Vagina (tissue), 2 donors: ENCODE measurements at places on chromosomes 13 and 19.

DNA sequence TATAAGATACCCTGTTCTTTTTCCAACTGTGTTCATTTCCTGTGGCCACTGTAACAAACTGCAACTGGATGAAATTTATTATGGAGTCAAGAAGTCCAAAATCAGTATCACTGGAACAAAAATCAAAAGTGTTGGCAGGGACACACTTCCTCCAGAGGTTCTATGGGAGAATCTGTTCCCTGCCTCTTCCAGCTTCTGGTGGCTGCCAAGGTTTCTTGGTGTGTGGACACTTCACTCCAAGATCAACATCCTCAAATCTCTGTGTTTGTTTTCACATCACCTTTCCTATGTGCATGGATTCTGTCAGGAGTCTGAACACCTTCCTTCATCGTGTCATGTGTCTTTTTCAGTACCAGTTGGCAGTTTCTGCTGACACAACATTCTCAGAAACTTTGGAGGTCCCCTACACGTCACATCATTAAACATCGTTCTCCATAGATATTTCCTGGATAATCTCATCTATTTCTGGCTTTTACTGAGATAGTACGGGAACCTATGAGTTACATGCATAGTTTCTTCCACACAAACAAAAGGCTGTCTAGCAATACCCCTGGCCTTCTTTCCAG is 15.2 kb upstream of the EFNB2 start:
- DNase-seq: no peak

DNA sequence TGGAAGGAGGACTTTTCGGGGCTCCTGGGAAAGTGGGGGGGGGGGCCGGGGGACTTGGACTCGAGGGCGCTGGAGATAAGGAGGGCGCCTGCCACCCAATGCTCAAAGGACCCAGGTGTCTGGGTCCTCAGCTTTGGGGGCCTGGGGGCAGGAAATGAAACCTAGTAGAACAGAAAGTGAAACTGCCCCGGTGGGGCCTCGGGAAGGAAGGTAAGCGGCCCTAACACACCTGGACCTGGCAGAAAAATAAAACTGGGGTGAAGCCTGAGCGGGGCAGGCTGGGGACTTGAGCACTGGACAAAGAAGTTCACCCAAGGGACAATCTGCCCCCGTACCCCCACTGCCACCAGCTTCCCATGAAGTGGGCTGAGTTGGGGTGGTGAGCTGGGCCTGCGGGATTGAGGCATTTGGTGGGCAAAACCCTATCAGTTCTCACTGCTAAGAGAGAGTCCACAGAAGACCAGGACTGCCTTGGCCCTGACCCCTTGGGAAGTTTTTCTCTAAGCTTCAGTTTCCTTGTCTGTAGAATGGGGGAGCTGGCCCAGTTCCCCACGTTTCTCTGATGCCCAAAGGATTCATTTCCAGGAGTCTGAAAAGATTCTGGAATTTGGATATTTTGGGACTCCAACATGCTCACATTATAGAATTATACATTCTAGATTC is 2.3 kb downstream of the PRKD2 start:
- DNase-seq: no peak

DNA sequence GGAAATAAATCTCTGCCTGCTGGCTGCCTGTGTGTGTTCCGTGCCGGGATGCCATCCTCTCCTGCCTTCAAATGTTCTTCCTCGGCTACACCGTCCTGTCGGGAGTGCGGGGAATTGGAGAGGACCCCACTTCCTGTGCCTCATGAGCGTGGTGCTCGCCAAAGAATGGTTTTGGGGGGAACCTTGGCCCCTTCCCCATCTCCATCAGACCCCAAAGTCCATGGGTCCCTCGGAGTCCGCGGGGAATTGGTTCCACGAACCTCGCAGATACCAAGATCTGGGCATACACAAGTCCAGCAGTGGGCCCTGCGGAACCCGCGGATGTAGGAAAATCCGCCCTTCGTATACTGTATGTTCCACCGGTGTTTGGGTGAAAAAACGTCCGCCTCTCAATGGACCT is 2.3 kb upstream of the ZNF865 start:
- no peak for DNase-seq

DNA sequence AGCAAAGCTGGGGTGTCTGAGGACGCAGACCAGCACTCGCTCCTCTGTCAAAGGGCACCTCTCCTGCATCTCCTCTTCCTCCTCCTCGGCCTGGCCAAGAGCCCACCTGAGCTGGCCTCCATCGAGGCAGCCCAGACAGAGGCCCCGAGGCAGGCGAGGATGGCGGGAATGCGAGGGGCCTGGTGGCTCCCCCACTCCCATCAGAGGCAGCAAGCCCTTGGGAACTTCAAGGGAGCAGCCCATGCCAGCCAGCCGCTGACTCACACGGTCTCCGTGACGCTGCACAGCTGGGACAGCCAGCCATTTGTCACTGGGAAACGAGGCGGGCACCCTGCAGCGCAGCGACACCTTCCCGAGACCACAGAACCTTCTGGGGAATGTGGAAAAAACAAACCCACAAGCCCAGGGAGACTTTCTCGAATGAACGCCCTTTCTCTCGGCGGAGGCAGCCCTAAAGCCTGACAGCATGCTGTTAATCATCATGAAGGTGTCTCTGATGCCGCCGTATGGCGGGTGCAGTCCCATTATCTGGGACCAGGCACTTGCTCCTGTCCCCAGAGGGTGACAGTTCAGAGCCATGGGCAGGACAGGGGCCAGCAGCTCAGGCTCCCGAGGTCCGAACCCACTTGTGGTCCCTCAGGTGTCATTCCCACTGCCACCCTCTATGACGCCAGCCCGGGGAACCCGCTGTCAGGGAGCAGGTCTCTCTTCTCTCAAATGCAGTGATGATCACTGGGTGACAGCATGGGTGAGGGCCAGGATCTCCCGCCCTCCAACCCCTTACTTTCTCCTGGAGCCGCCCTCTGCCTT is 53.0 kb downstream of the PEPD start:
- no peak for DNase-seq

DNA sequence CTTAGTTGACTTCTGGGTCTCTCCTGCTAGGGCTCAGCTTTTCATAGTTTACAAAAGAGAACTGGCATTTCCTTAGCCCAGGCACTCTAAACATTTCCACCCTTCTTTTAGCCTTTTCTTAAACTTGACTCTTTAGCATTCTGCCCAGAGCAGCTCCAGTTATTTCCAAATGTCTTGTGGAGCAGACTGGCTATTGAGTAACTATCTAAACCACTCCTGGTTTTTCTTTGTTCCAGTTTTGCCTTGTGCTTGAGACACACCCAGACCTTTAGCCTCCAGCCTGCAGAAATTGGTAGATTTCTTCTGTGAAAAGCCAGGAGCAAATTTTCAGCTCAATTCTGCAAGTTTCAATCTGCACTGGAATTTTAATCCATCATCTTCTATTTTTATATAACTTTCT is 1813.1 kb downstream of the OLFM4 start:
- DNase-seq: no peak

DNA sequence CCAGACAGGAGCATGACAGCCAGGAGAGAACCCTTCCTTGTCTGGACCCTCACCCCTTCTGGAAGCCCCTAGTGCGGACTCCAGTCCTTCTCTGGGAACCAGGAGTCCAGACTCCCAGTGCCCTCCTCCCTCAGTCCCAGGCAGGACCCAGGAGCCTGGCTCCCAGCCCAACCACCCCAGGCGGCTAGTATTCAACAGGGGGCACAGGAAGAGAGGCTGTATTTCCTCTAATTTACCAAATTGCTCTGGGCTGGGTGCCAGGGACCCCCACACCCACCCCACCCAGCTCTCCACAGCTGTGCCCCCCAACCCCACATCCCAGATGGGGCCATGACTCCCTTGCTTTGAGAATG is 3.3 kb downstream of the GRIN2D start:
- no peak for DNase-seq

DNA sequence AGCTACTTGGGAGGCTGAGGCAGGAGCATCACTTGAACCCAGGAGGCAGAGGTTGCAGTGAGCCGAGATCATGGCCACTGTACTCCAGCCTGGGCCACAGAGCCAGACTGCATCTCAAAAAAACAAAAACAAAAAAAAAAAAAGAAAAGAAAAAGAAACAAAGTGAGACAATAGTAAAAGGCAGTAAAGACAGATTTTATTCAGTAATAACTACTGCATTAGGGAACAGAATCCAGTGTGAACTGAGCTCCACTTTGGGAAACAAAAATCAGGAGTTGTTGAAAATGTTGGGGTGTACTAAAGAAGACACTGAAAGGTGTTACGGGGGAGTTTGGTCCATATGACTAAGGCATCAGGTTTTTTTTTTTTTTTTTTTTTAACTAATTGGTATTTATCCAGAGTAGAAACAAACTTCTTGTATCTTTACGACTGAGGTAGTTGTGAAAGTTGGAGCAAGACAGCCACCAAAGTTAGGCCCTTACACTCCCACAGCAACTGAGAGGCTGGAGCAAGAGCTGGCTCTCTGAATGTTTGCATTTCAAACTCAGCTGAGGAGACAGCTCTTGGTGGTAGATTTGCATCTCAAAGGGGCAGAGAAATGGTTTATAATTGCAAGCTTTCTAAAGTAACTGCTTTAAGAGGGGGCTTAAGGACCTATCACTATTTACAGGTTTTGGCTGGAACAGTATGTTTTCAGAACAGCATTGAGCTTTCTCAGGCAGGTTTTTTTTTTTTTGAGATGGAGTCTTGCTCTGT is 24.2 kb downstream of the ZNF607 start:
- DNase-seq: no peak

DNA sequence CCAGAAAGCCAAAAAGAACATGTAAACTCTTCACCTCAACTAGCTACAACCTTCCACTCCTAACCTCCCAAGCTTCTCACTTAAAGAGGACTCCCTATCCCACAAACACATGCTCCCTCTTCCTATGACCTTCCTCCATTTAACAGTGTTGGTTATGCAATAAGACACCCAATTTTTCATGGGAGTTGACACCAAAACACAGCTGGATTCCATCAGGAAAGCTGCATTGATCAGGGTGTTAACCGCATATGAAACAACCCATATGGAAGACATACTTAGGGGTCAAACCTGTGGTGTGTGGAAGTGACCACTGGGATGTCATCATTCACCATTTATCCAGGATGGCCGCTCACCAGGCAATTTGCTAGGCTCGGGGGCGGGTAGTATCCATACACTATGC is 21.9 kb downstream of the ZNF473 start:
- DNase-seq: no peak

DNA sequence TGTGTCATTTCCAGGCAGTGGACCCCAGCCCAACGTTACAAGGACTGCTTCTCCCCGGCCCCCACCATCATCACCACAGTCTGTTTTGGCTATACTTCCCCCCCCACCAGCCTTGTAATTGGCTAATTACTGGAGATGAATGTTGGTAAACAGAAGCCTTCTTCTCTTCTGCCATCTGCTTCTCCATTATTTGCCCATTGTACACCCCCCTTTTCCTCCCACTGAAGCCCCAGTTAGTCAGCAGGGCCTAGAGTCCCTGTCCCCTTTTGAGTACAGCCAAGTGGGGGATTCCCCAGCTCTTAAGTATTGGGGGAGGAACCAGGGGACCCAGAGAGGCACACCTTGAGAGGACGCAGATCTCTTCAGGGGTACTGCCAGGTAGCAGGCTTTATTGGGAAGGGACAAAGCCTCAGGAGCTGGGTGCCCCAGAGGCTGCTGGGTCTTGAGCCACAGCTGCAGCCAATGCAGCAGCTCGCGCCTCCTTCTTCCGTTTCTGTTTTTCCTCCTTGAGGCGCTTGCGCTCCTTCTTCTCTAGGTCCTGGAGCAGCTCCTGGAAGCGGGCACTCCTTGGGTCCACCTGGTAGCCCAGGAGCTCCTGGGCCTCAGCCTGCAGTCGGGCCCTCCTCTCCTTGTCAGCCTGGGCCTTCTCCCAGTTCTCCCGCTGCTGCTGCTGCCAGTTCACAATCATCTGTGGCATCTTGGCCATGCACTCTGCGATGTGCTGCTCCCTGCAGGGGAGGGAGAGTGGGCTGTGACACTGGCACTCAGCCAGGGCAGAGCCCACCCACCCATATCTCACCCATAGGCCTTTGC is 3.0 kb downstream of the GADD45GIP1 start:
- no peak for DNase-seq

- no peak for DNase-seq
Observed at GRCh38 chr13:109938255-109938936, 152.0 kb upstream of the IRS2 start.

GRCh38 chr13:37481011-37481884 is 117.3 kb downstream of the POSTN start:
- DNase-seq: no peak

GRCh38 chr19:39212375-39212742 is 8.3 kb upstream of the SYCN start:
- no peak for DNase-seq

DNA sequence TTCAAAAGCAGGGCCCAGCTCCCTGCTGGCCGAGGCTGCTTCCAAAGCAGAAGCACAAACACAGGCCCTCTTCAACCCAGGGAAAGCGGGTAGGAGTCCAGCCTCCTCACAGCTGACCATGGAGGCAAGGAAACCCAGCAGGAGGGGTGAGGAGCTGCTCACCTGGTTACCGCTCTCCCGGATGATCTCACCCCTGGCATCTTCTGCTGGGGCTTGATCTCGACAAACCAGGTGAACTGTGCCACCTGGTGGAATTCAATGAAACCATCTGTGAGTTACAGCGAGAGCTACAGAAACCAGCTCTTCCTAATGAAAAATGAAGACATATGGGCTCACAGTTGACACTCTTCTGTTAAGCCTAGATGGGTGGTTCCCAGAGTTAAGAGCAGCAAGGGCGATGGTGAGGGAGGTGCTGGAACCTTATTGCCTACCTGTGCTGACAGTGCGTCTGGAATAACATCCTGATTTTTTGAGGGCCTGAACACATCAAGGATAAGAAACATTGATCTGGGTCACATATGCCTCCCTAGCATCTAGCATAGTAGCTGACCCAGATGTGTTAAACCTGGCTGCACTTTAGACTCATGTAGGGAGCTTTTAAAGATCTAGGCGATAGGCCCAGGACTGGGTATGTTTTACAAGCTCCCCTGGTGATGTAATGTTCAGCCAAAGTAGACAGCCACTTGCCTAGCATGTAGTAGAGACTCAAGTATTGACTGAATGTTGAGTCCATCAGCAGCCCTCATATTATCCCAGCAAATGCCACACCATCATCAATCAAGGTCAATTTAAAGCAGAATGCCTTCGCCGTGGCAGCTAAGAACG is 6.1 kb downstream of the DHRS12 start:
- no peak for DNase-seq

DNA sequence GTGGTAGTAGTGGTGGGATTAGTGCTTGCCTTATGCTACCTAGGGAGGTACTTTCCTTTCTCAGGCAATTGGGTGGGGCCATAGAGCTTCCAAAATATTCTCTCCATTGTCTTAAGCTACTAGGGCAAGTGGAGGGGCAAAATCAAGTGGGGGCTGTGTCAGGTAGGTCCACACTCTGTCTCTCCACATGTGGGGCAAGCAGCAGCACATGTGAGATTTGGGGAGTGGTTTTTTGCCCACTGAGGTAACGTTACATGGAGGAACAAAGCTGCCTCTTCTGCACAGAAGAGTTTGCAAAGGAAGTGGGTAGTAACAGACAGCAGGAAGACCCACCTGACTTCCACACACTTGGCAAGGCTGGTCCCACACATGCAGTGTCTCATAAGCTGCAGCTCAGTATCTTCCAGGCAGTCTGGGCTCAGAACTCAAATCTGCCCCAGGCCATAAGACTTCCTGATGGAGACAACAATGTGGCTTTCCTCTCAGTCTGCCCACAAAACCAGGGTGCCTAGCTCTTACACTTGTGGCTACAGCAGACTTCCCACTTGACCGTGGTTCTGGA is 1581.5 kb upstream of the PCDH20 start:
- no peak for DNase-seq
